Activated T-cell treated with anti-CD3 and anti-CD28 coated beads, Interleukin-2, amount 50 U/mL, for 1 hour (primary cell): ENCODE measurements at places on chromosomes 4 and X.

DNA sequence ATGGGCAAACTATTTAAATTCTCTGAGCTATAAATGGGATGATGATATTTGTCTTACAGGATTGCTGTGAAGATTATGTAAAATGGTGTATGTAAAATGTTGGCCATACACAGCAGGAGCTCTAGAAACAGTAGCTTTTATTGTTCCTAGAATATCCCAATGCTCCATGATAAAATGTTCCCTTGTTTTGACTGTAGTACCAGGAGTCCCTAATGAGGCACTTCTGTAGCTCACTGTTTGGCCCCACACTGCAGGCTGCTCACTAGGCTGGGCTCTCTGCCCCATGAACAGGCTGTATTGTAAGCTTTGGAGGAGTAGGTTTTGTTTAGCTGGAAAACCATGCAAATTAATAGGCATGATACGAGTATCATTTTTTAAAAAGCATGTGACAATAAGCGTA is 3.3 kb upstream of the FGA start:
- DNase-seq: no peak

GRCh38 chr4:81647388-81647787 is 175.7 kb upstream of the RASGEF1B start:
- no peak for DNase-seq

DNA sequence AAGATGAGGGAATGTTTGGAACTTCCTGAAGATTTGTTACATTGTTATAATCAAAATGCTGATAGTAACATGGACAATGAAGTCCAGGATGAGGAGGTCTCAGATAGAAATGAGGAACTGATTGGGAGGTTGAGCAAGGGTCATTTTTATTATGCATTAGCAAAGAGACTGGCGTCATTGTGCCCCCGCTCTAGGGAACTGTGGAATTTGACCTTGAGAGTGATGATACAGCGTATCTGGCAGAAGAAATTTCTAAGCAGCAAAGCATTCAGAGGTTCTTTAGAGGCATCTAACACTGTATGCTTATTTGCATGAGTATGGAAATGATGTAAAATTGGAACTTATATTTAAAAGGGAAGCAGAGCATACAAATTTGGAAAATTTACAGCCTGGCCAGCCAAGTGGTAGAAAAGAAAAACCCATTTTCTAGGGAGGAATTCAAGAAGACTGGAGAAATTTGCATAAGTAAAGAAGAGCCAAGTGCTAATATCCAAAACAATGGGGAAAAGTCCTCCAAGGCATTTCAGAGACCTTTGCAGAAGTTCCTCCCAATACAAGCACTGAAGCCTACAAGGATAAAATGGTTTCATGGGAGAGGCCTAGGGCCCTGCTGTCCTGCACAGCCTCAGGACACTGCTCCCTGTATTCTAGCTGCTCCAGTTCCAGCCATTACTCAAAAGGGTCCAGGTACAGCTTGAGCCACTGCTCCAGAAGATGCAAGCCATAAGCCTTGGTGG is 483.0 kb upstream of the NDST4 start:
- DNase-seq: no peak

DNA sequence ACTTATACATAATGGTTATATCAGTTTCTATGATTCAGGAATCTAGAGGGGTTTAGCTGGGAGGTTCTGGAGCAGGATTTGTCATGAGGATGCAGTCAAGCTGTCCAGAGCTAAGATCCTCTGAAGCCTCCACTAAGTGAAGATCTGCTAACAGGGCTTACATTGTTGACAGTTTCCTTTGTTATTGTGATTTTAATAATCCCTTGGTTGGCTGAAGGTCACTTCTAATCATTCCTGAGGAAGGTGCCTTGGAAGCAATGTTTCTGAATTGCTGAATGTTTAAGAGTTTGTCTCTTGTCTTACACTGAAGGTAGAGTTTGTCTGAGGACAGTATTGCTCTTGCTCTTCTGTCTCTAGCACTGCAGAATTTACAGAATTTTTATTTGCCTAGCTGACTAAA is 41.3 kb downstream of the BANK1 start:
- no peak for DNase-seq

GRCh38 chrX:16946361-16946964 is at the start of gene REPS2:
Gene REPS2 (plus strand): TSS chrX:16946658. CDS start chrX:16946862, 204 bp downstream.
- DNase-seq: peak; percentile 78

- DNase-seq: no peak
These were observed 6.1 kb upstream of the SEC24D start for GRCh38 chr4:118842055-118842454.

GRCh38 chr4:107546638-107547037 is 173.4 kb downstream of the PAPSS1 start:
- no peak for DNase-seq

DNA sequence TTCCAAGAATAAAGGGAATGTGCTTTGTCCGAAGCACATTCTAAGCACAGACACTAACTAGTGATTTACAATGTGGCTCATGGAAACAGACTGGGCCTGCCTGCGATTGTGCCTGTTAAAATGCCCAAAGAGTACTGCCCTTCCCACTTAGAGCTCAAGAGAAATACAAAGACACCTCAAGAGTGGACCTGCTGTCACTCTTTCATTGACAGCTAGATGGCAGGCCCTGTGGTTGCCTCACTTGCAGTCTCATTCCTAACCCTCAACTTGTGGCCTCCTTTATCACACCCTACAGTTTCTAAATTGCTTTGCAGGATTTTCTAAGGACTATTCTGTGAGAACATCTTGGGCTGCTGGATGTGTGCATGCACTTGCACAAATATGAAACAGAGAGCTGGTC is 331.0 kb upstream of the EMCN start:
- no peak for DNase-seq

DNA sequence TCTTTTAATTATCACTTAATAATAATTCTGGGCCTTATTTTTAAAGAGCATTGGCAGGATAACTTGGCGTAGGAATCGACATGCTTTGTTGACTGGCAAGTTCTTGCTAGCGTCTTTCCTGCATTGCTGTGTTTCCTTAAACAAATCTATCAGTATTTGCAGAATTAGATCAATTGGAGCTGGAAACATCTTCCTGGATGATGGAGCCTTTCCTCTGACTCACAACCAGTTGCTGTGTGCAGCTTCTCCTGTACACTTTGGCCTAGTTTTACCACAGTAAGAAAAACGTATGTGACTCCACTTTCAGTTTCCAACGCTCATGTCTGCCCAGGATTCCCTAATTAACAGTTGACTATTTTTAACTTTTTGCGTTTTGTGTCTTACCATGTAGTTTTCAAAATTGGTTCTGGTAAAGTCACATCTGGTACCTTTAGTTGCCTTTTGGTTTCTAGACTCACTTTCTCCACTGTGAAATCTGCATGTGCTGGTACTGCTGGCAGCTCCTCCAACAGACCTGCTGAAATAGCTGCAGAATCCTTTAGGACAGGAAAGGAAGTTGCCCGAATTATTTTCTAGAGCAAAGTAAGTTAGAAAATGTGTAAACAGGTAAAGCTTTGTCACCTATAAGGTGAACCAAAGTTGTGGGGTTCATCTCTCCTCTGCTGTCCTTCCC is 553.2 kb upstream of the FAT1 start:
- DNase-seq: no peak

DNA sequence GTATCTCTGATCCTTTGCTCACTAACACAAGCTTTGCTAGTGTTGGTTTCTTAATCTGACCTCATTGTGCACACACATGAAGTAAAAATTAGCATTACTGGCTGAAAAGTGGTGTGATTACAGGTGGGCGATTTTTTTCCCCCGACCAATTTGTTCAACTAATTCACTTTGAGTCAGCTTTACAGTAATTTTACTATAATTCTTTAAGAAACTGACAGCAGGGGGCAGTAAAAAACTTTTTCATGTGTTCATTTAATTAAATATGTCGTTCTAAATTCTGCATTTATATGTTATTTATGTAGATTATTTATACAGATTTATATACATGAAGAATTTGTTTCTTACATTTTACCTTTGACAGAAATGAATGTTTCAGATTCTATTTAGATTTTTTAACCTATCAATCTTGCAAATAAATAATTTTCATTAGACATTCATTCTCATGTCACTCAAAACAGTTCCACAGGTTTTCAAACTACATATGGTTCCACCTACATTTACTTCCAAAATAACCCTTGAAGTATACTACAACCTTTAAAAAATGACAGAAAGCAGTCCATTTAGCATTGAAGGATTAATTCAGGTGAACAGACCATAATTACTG is 17.5 kb downstream of the PALLD start:
- no peak for DNase-seq

DNA sequence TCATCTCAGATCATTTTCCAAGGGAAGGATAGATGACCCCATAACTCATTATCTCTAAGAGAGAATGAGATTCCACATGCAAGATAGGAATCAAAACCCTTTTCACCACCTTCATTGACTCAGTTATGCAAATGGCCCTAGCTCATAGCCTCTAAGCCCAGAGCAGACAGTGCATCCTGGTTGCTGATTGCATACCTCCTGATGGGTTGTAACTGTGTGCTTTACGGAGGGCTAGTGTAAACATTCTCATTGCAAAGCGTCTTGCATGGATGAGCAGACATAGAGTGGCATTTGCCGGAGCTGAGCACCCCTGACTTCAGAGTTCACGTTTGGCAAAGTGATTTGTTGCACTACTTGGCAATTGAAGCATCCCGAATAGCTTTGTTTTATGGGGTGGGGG is 151.0 kb downstream of the VCX3A start:
- no peak for DNase-seq
